ENCODE measurements at places on chromosomes 4 and X.

DNA sequence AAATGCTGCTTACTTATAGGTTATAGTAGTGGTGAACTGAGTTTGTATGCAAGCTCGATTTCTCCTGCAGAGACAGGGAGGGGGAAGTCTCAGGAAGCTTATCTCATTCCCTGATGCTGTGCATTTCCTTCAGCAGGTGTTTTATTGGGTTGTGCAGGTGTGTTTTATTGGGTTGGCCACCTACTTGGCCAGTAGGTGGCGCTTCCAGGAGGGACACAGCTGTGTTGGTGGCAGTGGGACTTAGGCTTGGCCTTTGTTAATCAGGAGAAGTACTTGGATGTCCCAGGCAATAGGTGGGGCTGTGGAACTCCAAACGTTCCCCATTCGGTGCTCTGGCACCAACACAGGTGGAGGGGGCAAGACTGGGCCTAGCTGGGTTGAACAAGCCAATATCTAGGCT is 196.0 kb upstream of the DCAF8L1 start:
- DNase-seq: peak; percentile 14

GRCh38 chrX:27008486-27008885 is 454.7 kb downstream of the PPP4R3C start:
- no peak for DNase-seq

- peak; percentile 72 for DNase-seq
These were observed 19.3 kb upstream of the CSF2RA start for GRCh38 chrX:1249101-1249887.

- DNase-seq: no peak
These were observed 24.1 kb downstream of the NAT8L start for GRCh38 chr4:2083116-2083825.

DNA sequence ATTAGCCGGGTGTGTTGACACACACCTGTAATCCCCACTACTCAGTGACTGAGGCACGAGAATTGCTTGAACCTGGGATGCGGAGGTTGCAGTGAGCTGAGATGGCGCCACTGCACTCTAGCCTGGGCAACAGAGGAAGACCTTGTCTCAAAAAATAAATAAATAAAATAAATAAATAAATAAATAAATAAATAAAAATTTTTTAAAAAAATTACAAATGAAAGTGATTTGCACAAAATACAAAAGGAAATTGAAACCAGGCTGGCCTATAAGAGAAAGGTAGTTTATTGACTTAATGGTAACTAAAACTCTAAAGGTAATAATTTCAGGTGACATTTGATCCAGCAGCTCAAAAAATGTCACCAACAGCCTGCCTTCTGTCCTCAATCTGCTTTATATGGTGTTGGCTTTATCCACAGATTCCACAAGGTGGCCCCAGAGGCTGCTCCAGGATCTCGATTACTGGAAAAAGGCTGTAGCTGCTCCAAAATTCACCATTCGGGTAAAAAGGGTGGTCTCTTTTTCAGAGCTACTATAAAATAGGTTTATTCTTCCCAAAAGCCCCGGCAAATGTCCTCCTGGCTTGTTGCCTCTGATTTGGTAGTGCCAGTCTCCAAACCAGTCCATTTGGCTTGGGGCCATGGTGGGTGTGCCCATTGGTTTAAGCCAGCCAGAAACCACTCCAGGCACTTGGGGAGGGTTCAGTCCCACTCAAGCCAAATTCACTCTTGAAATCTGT is 61.4 kb upstream of the TRIM2 start:
- DNase-seq: peak; percentile 54

DNA sequence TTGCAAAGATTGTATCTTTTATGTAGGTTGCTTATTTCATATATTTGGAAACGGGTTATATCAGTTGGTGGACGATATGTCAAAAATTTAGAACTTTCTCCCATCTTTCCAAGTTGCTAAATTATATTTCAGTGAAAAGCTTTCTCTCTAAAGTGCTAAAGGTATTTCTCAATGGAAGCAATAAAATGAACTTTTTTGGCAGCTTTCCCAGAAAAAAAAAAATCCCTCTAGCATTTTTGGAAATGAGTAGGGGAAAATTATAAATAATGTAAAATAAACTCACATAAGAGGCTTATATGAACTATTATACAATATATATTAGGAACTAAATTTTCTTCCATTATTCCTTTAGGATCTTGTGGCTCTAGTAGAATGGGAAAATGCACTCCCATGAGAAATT is 152.2 kb downstream of the GRID2 start:
- DNase-seq: no peak

- DNase-seq: no peak
These were observed 860.3 kb upstream of the NDST4 start for GRCh38 chr4:115973768-115974167.

DNA sequence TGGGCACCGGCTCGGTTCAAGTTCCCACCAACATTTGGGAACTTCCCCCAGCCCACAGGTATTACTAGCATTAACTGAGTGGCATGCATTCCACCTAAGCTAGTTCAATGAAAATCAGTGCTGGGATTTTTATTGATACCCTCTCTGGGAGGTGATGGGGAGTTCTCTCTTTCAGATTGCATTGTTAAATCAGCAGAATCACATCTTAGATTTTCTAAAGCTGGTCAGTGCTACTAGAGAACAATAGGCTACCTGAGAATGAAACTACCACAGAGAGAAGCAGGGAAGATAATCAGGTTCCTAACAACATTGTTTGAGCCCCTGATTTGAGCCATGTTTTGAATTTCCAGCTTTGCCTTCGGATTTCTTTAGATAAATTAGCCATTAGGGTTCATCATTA is 16.0 kb downstream of the EPGN start:
- DNase-seq: no peak

Data from activated CD4-positive, alpha-beta T cell treated with anti-CD3 and anti-CD28 coated beads, Interleukin-2, Interleukin-6, amounts not matched to agents 100 ng/mL and 50 ng/mL, durations not matched to agents 16 hours and 8 hours (primary cell).